ENCODE measurements at places on chromosomes 3 and 15.

DNA sequence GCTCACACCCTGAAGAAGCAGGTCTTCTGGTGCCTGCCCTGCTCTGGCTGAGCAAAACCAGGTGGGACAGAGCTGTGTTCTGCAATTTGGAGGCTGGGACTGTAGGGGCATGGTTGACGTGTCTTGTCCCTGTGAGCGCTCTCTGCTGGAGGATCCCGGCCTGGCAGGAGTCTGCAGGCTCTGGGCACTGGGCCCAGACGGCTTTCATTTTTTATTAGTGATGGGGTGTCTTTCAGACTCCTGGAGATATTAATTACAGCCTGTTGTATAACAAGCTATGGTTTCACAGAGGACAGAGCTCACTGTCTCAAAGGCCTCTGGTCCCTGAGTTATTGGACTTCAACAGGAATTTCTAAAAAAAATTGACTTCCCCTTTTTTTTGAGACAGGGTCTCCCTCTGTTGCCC, 29.5 kb upstream of the ZNF710 start:
- DNase-seq, result no peak

DNA sequence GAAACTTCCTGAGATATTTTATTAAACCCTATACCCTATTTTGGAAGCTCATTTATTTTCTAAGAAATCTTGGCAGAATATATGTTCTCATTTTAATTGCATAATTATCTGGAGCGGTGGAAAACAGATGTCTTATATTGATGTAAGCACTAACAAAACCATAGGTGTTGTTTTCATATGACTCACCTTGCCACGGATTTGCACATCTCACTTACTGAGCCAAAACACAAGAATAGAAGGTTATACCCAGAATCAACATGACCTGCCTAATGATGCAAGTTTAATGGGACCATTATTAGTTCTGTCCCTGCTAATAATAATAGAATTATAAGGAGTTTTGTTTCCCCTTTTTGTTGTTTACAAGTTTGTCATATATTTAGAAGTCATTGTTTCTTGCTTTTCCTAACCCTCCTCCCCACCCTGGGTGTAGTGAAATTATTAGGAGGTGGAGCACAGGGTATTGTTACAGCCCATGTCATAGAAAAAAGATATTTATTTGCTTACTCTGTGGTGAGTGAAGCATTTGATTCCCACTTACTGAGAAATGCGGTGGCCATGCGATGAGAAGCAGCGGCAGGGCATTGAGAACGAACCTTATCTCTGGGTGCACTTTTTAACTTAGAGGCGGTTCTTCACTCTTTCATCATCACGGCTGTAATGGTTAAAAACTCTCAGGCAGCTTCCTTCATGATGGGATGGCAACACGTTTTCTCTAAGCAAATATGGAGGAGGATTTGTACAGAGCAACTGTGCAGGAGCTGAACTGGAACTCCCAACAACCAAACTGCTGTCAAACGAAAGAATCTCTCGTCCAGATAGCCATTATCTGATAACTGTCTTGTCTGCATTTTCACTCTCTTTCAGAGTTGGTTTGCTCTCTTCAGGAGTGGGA, 521 bp downstream of the IL5RA start:
- DNase-seq, result no peak

DNA sequence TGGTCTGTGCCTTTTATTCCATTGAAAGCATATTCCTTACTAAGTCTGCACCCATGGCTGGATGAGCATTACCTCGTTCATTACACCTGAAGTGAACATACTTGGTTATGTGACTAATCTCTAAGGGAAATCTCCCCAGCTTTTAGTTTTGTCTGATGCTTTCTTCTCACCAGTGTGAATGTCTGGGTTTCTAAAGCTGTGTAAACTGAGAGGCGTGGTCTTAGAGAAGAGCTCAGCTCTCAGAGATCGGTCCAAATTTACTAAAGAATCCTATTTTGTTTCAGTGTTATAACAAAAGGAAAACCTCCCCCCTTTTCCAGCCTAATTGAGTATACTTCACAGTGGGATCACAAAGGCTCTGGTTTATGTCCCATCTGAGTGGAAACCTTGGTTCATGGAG, 352.3 kb downstream of the PTPRG start:
- no peak for DNase-seq

DNA sequence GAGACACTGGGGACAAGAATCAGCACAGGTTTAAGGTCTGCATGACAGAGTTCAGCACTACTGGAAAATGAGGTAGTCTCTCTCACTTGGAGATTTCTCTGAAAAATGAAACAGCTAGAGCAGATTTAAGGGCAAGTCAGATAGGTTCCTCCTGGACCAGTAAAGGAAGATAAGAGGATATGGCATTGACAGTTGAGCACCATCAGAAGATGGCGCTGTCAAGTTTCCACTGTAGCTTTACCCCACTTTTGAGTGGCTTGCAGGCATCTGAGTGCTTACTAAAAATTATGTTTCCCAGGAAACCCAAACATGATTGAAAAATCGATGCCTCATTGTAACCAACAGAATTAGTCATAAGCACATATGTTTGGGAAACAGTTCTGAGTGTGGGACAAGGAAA, 407.2 kb upstream of the UBE2E2 start:
- no peak for DNase-seq

GRCh38 chr3:61132062-61132461, 119.2 kb downstream of the FHIT start:
- no peak for DNase-seq

DNA sequence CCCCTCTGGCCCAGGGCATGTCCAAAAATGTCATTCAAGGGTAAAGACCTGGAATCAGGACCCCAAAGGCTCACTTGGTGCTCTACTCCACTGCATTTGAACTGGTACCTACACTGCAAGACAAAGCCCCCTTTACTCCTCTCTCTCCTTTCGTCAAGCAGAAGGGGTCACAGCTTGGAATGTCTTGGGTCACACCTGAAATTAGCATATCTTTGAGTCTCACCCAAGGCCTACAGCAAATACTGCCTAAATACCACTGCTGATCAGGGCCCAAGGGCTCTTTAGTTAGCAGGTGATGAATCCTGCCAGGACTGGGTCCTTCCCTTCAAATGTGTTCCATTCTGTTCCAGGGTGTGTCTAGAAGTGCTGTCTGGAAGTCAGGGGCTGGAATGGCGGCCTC, 320.6 kb downstream of the SV2B start:
- no peak for DNase-seq

GRCh38 chr3:17116007-17116600, 231.3 kb downstream of the PLCL2 start:
- DNase-seq, result no peak

GRCh38 chr15:35080226-35080625, 4.9 kb downstream of the NANOGP8 start:
- DNase-seq, result no peak

DNA sequence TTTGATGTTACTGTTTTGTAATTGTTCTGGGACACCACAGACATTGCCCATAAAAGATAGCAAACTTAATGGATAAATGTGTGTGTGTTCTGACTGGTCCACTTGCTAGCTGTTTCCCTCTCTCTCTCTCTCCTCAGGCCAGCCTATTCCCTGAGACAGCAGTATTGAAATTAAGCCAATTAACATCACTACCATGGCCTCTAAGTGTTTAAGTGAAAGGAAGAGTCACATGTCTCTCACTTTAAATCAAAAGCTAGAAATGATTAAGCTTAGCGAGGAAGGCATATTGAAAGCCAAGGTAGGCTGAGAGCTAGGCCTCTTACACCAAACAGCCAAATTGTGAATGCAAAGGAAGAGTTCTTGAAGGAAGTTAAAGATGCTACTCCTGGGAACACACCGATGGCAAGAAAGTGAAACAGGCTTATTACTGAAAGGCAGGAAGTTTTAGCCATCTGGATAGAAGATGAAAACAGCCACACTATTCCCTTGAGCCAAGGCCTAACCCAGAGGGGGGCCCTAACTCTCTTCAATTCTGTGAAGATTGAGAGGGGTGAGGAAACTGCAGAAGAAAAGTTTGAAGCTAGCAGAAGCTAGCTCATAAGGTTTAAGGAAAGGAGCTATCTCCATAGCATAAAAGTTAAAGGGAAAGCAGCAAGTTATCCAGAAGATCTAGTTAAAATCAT, 295.1 kb downstream of the CHST2 start:
- no peak for DNase-seq

GRCh38 chr3:127734754-127735473, 62.2 kb downstream of the ABTB1 start:
- no peak for DNase-seq

- DNase-seq, result peak; percentile 42
Observed at GRCh38 chr3:37967260-37967881, 23.2 kb upstream of the VILL start.

- DNase-seq, result no peak
Observed at GRCh38 chr3:25480811-25481210, 52.7 kb downstream of the RARB start.

Measured in NCI-H446 (cell line).